ENCODE measurements at places on chromosomes 4 and X.

GRCh38 chrX:130083656-130084382 is 26.5 kb downstream of the ELF4 start:
- peak overlapping the region; percentile 73 for H3K27ac ChIP-seq
- peaks cover 52% of the 10 kb centered on the region for H3K36me3 ChIP-seq
- peaks cover 52% of the 10 kb centered on the region for H3K4me1 ChIP-seq
- no peak for DNase-seq
- H3K27me3 ChIP-seq, result no peaks in the 10 kb centered on the region

DNA sequence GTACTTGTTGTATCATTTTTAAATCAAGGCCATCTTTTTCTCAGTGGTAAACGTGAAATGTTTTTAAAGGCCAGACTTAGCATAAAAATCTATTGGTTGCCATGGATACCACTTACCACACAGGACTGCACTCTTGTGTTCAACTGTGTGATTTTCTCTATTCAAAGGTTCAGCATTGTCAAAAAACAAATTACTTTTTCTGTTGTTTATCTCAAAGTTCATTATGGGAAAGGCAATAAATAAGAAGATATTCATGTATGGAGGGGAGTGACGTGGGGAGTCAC is 231.0 kb upstream of the GATB start:
- H3K4me3 ChIP-seq, result peak overlapping the region; percentile 29
- peaks cover 41% of the 10 kb centered on the region for H3K4me1 ChIP-seq
- DNase-seq, result no peak
- no peaks in the 10 kb centered on the region for H3K27me3 ChIP-seq

DNA sequence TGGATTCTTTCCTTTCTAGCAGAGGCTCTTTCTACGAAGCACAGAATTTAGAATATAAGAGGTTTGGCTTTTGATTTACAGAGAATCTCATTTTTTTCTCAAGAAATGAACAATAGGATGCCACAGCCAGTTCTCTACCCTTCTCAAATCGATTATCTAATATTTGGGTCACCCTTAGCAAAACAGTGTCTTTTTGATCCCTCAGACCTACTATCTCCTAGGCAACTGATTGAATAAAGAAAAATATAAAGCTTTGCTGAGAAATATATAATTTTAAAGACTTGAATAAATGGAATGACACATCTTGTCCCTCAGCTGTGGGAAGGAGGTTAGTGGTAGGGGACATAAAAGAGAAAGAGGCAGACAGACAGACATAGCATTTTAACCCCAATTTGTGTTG is 153.3 kb downstream of the SH3KBP1 start:
- no peak for DNase-seq
- peaks cover 52% of the 10 kb centered on the region for H3K4me1 ChIP-seq
- H3K4me3 ChIP-seq, result no peak overlapping the region
- no peaks in the 10 kb centered on the region for H3K27me3 ChIP-seq
- H3K36me3 ChIP-seq, result peaks cover 3% of the 10 kb centered on the region
- no peak overlapping the region for H3K27ac ChIP-seq

DNA sequence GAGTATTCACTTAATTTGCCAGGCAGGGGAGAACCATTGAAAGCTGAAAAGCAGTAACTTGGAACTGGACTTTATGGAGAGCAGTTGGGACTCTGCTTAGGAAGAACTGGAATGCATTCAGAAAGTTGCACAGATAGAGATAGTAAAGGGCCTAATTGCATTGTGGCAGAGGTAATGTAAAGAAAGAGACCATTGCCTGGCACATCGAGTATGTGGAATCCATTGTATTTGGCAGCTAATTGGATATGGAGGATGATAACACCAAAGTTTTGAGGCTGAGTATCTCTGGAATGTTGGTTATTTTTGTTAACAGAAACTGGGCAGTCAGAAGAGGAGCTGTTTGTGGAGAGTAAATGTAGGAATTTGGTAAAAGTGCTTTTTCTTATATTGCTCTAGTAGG is 169.9 kb downstream of the BMPR1B start:
- H3K36me3 ChIP-seq, result no peaks in the 10 kb centered on the region
- H3K27me3 ChIP-seq, result no peaks in the 10 kb centered on the region

- peaks cover 4% of the 10 kb centered on the region for H3K36me3 ChIP-seq
- H3K4me3 ChIP-seq, result peak overlapping the region; percentile 72
- no peak for DNase-seq
- peaks cover 7% of the 10 kb centered on the region for H3K27me3 ChIP-seq
Observed at GRCh38 chrX:51395480-51395809, 62.8 kb downstream of the NUDT10 start.

GRCh38 chr4:100098011-100098545 is 92.2 kb downstream of the DDIT4L start:
- H3K27me3 ChIP-seq, result no peaks in the 10 kb centered on the region
- no peak overlapping the region for H3K4me3 ChIP-seq
- no peak overlapping the region for H3K27ac ChIP-seq
- H3K4me1 ChIP-seq, result peaks cover 27% of the 10 kb centered on the region
- H3K36me3 ChIP-seq, result no peaks in the 10 kb centered on the region
- no peak for DNase-seq

DNA sequence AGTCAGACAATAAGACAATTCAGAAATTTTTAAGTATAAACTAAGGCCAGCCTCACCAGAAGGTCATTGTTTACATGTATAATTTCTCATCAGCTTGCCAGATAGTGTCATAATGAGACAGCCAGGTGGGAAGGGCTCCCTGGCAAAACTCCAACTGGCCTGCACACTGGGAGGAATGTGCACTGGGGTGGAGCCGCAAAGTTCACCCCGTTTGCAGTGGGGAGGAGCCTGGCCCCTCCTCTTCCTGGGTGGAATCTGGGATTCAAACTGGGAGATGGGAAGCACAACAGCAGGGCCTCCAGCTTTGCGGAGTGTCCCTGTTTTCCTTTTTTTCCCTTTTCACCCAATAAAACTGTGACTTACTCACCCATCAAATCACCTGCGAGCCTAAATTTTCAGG is 329.9 kb downstream of the SMARCA1 start:
- no peak for DNase-seq
- no peak overlapping the region for H3K27ac ChIP-seq
- H3K27me3 ChIP-seq, result no peaks in the 10 kb centered on the region
- H3K36me3 ChIP-seq, result no peaks in the 10 kb centered on the region

DNA sequence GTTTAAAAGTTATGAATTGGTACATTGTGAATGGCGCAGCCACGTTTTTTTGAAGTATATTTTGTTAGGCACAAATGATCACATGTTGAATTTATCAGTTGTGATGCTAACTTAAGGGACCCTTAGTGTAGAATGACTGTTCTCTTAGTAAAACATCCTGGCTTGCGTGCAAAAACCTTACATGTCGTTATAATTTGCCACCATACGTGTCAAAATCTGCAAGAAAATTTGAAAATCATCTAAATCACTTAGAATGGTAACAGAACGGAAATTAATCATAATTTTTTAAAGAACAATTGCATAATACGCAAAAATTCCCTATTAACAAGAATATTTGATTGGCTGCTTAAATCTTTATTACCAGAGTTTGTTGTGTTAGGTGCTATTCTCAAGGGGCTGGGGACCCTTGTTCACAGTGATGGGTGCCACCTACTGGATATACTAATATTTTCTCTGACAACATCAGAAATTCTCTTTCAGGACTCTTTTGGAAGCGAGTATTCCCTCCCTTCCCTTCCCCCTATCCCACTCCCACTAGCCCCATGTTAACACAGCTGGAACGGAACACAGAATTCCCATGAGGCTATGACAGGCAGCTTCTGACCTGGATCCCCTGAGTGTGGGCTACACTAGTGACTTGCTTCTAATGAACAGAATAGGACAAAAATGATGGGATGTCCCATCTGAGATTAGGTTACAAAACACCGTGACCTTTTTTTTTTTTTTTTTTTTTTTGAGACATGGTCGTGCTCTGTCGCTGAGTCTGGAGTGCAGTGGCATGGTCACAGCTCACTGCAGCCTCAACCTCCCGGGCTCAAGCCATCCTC is 71.8 kb downstream of the SUPT20HL2 start:
- peaks cover 13% of the 10 kb centered on the region for H3K27me3 ChIP-seq
- no peak overlapping the region for H3K27ac ChIP-seq
- no peaks in the 10 kb centered on the region for H3K4me1 ChIP-seq
- DNase-seq, result no peak
- no peak overlapping the region for H3K4me3 ChIP-seq
- H3K36me3 ChIP-seq, result no peaks in the 10 kb centered on the region

- no peaks in the 10 kb centered on the region for H3K36me3 ChIP-seq
- no peak overlapping the region for H3K4me3 ChIP-seq
Observed at GRCh38 chr4:3720466-3720865, 45.7 kb upstream of the ADRA2C start.

DNA sequence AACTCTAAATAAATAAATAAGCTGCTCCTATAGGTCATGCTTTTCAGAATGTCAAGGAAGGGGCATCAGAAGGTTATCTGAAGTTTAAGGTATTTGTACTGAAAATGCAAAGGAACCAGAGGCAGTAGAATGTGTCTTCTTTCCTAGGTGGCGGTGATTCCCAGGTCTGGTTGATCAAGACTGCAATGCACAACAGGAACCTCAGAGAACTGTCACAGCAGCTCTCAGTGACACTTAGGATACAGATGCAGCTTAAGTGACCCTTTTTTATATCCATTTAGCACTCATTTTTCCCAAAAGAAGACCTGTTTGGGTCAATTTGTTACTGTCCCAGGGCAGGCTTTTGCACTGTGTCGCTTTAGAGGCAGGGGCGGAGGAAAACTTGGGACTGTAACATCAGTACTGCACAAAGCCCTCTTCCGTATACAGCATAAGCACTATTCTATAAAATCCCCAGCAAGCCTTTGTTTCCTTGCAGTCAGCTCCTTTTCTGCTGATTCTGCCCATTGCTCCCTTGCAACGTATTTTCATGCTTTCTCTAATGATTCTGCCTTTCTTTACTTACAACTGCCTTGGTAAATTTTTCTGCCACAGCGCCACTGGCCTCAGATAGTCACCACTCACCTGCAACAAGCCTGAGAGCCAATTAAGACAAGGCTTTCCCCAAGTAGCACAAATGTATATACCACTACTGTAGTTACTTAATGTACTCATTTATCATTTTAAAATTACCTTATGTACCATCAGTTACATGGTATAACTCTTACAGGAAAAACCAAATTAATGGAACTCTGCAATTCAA is 1.5 kb upstream of the MND1 start:
- H3K4me1 ChIP-seq, result peaks cover 4% of the 10 kb centered on the region
- H3K27ac ChIP-seq, result no peak overlapping the region
- no peak for DNase-seq
- no peak overlapping the region for H3K4me3 ChIP-seq

DNA sequence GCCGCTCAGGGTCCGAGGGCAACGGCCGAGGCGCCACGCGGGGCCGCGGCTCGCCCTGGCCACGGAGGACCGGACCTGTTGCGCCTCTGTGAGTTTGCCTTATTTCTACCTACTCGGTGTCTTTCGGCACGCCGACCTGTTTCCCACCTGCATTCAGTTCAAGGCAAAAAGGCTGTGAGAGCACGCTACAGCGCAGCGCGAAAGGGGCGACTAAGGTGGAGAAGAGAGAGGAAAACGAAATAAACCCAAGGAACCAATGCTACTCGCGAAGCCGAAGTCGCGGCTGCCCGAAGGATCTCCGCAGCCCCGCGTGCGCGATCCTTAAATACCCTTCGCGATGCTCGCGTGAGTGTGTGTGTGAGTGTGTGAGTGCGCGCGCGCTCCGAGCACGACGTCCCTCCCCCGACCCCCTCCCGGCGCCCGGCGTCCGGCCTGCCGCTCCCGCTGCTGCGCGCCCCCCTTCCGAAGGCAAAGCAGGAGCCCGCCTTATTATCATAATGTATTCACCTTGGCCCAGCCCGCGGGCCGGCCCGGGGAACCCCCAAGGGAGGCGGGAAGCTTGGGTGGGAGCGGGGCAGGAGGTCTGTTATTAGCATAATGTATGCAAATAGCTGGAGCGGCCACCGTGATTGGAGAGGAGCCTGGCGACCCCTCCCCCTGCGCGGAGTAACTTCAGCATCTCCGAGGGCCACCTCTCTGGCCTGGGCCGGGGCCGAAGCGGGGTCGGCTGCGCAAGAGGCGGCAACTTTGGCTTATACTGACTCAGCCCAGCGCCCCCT is at the start of gene COL25A1:
Gene COL25A1, minus strand, starts transcription at position 298 of the 779 bp plus-strand sequence.
- H3K27me3 ChIP-seq, result peaks cover 83% of the 10 kb centered on the region
- H3K4me1 ChIP-seq, result peaks cover 13% of the 10 kb centered on the region
- H3K27ac ChIP-seq, result no peak within 1 kb of the TSS
- peak; percentile 18 for DNase-seq
- H3K36me3 ChIP-seq, result peaks cover 2% of the 10 kb centered on the region

- no peaks in the 10 kb centered on the region for H3K27me3 ChIP-seq
- no peak overlapping the region for H3K4me3 ChIP-seq
- no peak overlapping the region for H3K27ac ChIP-seq
- DNase-seq, result no peak
- no peaks in the 10 kb centered on the region for H3K4me1 ChIP-seq
Observed at GRCh38 chr4:183413234-183414200, 30.9 kb upstream of the CDKN2AIP start.

DNA sequence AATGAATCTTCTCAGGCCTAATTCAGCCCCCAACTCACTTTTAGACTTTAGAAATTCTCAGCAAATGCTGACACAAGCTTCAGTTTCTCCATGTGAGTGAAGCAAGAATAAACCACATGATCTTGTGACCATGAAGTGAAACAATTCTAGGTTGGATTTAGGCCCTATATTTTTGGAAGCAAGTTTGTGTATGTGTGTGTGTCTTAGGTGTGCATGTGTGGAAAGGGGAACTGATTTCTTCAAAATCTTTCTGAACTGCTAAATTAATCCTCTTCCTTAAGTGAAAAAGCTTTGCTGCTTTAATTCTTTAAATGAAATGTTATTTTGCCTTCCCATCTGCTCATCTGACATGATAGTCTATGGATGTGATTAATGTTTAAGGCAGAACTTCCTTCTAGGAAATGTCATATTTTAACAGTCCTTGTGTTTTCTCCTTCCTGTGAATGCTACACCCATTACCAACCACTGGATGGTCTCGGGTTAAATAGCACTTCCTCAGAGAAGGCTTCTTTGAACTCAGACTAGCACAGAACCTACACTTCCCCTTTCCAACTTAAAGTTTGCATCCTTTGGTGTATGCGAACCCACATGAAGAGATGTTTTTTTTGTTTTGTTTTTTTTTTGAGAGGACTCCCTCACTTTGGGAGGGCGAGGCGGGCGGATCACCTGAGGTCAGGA is 1.2 kb upstream of the TMEM144 start:
- peaks cover 10% of the 10 kb centered on the region for H3K27me3 ChIP-seq
- no peak for DNase-seq
- H3K4me1 ChIP-seq, result no peaks in the 10 kb centered on the region
- H3K4me3 ChIP-seq, result peak overlapping the region; percentile 8
- H3K27ac ChIP-seq, result no peak overlapping the region

DNA sequence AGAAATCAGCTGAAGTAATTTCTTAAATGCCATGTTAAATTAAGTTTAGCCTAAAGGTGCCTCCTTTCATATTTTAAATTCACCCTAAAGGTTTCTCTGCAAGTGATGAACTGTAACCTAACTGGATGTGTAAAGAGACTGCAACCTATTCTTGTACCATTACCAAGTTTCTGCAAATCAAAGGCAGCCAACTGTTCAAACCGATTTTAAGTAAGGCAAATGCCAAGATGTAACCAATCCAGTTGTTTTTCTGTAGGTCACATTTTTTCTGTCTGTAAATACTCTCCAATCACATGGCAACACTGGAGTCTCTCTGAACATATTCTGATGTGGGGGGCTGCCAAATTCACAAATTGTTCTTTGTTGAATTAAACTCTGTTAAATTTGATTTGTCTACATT is 42.4 kb upstream of the FGF2 start:
- H3K27ac ChIP-seq, result no peak overlapping the region
- peaks cover 20% of the 10 kb centered on the region for H3K27me3 ChIP-seq
- no peak overlapping the region for H3K4me3 ChIP-seq
- peaks cover 3% of the 10 kb centered on the region for H3K4me1 ChIP-seq
- DNase-seq, result no peak

- H3K27ac ChIP-seq, result no peak overlapping the region
- no peak overlapping the region for H3K4me3 ChIP-seq
- no peak for DNase-seq
- H3K4me1 ChIP-seq, result no peaks in the 10 kb centered on the region
Observed at GRCh38 chr4:162461952-162462351, 298.2 kb upstream of the FSTL5 start.
